ENCODE measurements at places on chromosomes 1 and 21.

DNA sequence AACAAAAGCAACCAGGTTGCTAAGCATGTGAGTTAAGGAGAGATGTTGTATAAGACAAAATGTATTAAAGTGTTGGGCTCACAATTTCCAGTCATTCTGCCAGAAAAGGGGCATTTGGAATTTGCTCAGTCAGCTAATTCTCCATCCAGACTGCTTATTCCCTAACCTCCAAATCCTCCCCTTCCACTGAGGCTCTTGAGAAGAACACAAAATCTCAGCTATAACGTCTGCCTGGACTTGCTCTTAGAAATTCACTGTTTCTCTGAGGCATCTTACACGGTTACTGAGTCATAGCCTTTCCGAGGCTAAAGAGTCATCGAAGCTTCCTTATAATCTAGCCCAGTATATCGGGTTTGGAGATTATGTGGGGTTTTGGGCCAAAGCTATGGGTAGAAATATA, 548.2 kb upstream of the ADGRL4 start:
- DNase-seq = no peak

GRCh38 chr1:82950606-82951200, 1048.2 kb downstream of the TTLL7 start:
- DNase-seq = no peak

GRCh38 chr1:56146449-56146848, 432.9 kb downstream of the PLPP3 start:
- DNase-seq = no peak

DNA sequence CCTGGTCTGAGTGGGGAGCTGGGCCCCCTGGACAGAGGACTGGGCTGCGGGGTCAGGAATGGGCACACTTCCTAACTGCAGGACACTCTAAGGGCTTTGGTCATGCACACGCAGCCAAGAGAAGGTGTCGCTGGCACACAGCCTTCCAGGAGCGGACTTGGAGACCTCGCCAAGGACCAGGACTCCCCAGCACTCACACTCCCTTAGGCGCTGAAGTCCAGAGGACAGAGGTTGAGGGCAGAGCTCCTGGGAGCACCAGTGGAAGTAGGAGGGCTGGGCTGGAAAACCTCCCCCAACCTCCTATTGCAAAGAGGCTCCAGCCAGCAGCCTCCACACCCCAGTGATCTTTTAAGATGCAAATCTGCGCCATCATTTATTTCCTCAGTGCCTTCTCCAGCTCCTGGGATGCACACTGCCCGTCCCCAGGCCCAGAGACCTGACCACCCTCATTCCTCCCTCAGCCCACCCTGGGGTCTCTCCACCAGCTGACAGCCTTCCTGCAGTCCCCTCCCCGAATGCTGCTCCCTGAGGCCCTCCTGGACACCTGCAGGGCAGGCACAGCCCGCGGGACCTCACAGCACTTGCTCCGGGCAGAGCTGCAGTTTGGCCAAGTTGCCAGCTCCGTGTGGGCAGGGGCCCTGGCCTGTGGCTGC, 3.0 kb downstream of the TSPEAR start:
- no peak for DNase-seq

GRCh38 chr1:25550155-25550506, 6.7 kb downstream of the LDLRAP1 start:
- DNase-seq = no peak

DNA sequence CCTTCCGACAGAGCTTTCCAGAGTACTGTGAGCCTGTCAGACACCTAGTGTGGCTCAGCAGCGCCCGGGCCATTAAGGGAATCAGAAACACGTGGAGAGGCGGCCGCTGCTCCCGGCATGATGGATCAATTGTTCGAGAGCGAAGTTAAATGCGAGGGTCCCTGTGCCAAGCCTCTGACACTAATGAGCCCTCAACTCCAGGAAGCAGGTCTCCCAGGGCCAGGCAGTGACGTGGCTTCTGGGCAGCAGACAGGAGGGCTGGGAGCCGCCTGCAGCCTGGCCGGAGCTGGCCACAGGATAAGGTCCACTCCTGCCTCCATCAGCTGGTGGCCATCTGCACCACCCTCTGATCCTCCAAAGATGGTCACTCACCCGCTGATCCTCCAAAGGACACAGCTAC, 67.5 kb upstream of the CLDN14 start:
- no peak for DNase-seq

DNA sequence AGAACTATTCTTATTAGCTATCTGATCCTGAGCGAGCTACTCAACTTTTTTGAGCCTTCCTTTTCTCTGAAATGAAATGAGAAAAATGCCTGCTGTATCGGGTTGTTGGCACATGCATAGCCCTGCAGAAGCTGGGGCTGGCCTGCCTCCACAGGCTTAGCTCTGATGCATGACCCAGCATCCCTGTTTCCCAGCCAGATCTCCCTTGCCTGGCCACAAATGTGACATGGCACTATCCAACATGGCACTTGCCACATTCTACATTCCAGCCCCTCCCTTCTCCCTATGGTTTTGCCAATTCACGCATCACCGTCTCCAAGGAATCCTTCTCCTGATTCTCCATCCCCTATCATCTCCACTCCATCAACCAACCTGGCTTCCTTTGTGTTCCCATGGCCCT, 13.8 kb downstream of the RNU5D-1 start:
- no peak for DNase-seq

DNA sequence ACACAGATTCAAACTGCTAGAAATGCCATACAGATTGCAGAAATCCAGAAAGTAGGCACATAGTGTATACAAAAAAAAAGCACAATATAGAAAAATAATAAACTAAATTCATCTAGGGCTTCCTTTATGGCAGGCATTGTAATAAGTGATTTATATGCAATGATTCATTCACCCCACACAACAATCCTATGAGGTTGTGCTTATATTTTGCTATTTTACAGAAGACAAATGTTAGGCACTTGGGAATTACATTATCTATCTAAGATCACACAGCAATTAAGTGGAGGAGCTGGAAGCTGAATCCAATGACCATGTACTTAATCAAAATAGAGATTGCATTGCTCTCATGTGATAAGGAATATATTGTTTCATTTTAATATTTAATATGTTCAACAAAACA, 225.7 kb upstream of the KCNK2 start:
- no peak for DNase-seq

GRCh38 chr1:187928288-187928687, 1099.5 kb downstream of the PLA2G4A start:
- DNase-seq = no peak

- no peak for DNase-seq
Observed at GRCh38 chr1:25445993-25446538, 15.4 kb downstream of the MACO1 start.

DNA sequence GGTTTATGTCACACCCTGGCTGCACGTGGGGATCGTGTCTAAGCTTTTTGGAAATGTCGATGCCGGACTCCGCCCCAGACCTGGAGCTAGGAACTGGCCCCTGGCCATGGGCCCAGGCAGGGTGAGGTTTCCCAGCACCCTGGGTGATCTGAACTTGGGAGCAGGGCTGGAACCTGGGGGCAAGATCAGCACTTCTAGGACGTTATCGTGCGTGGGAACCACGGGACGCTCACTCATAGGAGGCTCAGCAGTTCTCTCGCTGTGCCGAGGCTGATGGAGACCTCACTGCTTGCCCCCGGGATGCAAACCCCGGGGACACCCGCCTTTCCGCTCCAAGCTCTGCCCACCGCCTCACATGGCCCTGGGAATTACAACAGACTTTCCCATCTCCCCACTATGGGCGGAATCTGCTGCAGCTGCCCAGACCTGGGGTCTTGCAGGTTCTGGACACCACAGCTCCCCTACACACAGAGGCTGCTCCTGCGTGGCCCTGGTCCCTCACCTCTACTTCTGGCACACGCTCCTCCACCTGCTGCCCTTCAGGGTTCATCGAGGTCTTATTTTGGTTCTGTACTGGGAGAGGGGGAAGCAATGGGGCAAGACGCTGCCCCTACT, 35.9 kb downstream of the COL18A1 start:
- DNase-seq = no peak

- no peak for DNase-seq
Observed at GRCh38 chr1:3198371-3199271, 129.6 kb downstream of the PRDM16 start.

- no peak for DNase-seq
Observed at GRCh38 chr1:6052543-6053205, 7.0 kb downstream of the KCNAB2 start.

DNA sequence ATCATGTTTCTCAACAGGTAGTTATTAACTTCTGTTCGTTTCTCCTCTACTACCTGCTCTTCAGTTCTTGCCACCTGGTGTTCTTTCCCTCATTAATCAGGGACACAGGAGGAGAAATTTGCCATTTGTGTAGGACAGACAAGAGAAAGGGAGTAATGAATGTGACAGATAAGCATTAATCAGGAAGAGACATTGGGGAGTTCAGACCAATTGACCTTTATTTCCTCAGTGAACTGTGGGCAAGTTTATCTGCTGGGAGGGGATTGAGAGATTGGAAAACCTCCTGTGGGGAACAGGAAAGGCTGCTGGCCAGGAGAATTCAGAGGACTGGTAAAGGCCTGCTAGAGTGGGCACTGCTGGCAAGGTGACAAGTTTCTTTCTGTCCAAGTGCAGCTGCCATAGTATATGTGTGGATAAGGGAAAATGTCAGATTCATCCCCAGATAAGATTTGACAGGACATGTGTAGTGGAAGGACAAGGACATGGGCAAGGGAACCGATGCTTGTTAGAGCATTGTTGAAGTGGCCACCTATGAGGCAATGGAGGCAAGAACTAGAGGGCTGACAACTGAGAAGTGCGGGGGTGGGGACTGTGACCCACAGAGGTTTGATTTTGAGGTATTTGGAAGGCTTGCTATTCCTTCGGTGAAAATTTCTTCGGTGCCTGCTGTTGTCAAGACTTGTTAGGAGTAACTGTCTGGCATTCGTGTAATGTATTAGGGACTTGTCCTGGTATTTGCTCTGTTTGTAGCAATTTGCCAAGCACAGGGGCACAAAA, 12.6 kb downstream of the SZT2 start:
- DNase-seq = no peak

- DNase-seq = no peak
Observed at GRCh38 chr1:175794586-175794985, 51.2 kb upstream of the TNR start.

- peak; percentile 58 for DNase-seq
Observed at GRCh38 chr21:34545079-34545884, 33.3 kb upstream of the KCNE1 start.

- no peak for DNase-seq
Observed at GRCh38 chr1:41580520-41581172, 96.2 kb upstream of the EDN2 start.

DNA sequence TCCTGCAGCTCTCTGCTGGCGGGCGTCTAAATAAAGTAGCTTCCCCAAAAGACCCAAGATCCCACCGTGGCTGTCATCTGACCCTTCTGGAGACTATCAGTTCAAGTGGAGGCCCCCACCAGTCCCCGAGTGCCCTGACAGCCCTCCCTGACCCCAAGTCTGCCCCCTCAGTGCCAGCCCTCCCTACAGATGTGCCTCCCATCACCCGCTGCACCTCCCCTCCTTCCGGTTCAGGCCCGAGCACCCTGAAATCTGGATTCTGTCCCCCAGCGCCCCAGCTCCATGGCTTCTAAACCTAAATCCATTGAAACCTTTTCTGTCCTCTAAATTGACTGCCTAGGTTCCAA, 595 bp downstream of the IL10RB start:
- DNase-seq = peak; percentile 15

GRCh38 chr21:38951095-38951730, 145.5 kb downstream of the ETS2 start:
- DNase-seq = no peak

DNA sequence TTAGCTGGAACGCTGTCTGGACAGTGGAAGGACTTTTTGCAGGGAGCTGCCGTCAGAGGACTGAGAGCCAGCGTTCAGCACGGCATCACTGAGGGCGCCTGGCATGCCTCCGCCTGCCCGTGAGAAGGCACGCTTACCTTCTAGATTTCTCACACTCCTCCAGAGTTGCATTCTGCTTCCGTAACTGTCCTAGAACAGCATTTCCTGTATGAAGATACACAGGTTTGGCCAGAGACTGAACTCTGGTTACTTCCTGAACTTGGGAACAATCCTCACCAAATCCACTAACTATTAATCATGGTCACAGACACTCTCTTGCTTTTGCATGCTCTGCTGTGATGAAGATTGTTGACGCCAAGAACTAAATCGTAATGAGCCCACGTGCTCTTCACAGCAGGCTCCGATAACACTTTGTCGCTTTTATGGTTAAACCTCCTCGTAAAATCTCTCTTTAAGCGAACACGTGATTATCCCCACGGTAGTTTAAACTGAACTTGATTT, 93.5 kb downstream of the KIF26B start:
- DNase-seq = no peak

DNA sequence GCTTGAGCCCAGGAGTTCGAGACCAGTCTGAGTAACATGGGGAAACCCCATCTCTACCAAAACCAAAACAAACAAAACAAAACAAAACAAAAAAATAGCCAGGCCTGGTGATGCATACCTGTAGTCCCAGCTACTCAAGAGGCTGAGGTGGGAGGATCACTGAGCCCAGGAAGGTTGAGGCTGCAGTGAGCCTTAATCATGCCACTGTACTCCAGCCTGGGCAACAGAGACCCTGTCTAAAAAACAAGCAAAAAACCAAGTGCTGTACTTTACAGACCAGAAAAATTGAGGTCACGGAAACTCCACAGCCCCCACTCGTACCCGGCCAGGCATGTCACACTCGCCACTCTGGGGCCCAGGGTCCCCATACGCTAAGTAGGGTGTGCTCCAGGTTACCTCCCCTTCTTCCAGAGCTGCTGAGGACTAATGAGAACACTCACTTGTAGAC, 22.9 kb downstream of the ATP2B4 start:
- no peak for DNase-seq

DNA sequence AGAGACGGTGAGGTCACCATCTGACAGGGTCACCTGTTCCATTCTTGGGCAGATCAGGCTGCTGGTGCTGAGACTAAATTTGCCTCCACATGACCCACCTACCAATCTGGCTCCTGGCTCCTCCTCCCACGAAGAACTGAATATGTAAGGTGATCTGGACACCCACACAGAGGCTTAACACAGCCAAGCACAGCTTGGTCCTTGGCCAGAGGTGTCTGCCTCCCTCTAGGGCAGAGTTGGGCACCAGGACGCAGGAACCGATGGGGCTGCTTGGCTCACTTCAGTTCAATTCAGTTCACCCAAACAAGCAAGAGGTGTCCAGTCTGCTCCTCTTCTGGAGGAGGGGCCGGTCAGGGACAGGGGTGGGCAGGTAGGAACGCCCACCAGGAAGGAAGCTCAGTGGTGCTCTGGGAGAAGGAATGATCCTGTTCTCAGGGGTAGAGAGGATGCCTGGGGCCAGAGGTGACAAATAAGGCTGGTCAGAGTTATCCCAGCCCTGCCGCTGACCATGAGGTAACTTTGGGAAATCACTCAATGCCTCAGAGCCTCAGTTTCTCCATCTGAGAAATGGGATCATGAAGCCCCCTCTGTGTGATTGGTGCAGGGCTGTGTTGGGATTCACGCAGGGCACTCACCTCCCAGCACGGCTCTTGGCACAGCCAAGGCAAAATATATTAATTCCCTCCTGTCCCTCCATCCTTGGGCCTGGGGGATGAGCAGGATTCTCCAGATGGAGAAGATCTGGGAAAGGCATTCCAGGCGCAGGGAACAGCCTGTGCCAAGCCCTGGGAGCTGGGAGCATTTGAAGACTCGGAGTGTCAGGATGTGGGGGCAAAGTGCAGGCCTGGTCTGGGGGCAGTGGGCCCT, 284.5 kb downstream of the PTPRU start:
- DNase-seq = no peak

GRCh38 chr1:220754212-220754917, 6.2 kb downstream of the MTARC2 start:
- DNase-seq = no peak

- DNase-seq = no peak
Observed at GRCh38 chr1:58830291-58830690, 46.4 kb upstream of the JUN start.

Measured in GM18507 (cell line).